ENCODE measurements at places on chromosomes 13 and 19.

DNA sequence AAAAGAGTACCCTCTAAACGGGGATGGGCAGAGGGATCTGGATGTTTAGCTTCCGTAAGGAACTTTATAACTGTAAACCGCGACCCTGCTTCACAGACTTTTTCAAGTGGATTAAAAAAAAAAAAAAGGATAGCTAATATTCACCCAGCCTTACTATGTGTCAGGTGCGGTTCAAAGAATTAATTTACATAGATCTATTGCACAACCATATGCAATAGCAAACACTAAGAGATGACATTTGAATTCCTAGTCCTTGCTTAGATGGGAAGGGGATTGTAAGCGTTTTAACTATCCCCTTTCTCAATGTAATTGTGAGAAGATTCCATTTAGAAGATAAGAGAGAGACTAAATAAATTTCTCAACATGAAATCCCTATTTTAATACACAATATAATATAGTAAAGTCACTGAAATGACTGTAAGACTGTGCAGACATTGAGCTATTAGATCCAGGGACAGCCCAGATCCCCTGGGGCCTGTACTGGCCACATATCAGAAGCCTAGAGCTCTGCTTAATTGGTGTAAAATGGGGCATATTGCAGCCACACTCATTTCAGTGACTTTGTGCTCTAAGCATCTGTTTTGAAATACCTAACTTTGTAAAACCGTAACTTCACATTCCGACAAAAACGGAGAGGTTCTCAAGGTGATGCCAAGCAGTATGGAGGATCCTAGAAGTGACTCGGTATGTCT, 13.6 kb downstream of the LATS2 start:
- no peak for DNase-seq

DNA sequence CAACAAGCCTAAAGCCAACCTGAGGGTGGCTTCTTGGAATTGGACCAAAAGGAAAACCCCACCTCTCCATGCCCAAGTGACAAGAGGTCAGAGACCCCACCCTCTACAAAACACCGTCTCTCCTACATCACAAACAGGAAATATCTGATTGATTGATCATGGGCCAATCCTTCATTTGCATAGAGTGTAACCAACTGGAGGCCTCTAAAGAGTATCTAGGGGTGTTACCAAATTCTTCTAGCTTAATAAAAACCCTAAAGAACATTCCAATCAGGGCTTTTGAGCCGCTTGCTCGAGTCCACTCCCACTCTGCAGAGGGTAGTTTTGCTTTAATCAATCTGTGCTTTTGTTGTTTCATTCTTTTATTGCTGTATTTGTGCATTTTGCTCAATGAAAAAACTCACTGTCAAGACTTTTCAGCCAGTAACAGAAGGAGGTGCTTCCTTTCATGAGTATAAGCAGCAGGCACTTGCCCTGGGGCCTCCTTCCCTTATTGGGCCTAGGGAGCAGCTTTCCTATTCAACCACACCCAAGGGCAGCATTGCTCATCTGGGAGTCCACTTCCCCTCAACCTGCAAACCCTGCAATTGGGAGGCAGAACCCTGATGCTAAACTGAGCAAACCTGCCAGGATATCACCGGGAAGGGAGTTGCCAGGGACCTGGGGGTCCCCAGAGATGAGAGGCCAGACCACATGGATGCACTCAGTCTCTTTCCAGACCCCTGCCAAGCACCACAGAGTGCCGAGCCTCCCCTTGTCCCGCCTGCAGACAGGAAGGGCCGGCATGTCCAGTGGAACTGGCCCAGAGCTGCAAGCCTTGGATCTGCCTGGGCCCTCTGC, 154.3 kb upstream of the VSTM2B start:
- no peak for DNase-seq

DNA sequence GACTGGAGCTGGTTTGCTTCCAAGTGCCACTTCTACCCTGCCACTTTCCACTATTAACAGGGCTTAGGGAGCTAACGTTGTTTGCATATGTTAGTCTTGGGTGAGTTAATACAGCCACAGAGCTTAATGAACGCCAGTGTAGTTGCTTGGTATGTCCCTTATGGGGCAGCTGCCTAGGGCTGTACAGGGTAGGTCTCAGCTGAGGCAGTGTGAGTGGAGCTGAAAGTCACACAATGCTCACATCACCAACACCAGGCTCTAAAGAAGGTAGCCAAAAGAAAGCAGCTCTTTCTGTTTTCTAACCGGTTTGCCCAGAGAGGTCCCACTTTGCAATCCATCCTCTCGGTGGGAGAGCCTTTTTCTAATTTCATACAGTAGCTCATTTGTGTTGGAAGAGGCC, 186.2 kb downstream of the RGCC start:
- no peak for DNase-seq

GRCh38 chr19:37217480-37217774, 587 bp upstream of the ZNF383 start:
- DNase-seq, result no peak

GRCh38 chr19:53467485-53468262, at the start of gene ZNF813:
Gene ZNF813 (plus strand): TSS chr19:53467733. CDS start chr19:53483823, 16,090 bp downstream.
- peak; percentile 92 for DNase-seq

GRCh38 chr19:37948362-37948761, 41.4 kb downstream of the SIPA1L3 start:
- DNase-seq, result peak; percentile 58

DNA sequence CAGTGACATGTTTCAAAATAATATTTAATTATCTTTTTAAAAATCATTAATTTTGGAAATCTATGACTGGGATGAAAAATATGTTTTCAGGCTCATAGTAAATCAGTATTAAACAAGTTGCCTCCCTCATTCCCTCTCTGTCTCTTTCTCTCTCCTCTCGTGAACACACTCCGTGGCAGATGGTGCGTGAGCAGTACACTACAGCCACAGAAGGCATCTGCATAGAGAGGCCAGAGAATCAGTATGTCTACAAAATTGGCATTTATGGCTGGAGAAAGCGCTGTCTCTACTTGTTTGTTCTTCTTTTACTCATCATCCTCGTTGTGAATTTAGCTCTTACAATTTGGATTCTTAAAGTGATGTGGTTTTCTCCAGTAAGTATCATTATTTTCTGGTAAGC, 22.7 kb downstream of the SGCG start:
- DNase-seq, result no peak

- peak; percentile 61 for DNase-seq
These were observed 1146.2 kb upstream of the SPRY2 start for GRCh38 chr13:81487151-81487550.

DNA sequence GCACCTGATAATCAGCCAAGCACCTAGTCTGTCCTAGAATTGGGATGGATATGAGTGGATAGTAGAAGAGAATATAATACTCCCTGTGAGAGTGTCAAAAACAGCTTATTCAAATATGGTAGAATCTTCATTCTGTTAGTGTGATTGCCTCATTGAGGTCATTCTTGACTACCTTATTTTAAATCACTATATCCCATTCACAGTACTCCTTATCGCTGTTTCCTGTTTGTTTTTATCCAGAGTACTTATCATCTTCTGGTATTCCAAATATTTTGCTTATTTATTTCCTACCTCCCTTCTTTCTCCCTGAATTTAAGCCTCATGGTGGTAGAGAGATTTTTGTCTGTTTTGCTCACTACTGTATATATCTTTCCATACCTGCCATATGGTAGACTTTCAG, 9.9 kb downstream of the NDFIP2 start:
- no peak for DNase-seq

GRCh38 chr13:21050288-21051197, 10.8 kb downstream of the LATS2 start:
- no peak for DNase-seq

- no peak for DNase-seq
These were observed 54.5 kb upstream of the RFXAP start for GRCh38 chr13:36764536-36764935.

- DNase-seq, result peak; percentile 20
These were observed 56.1 kb downstream of the KL start for GRCh38 chr13:33072282-33072681.

DNA sequence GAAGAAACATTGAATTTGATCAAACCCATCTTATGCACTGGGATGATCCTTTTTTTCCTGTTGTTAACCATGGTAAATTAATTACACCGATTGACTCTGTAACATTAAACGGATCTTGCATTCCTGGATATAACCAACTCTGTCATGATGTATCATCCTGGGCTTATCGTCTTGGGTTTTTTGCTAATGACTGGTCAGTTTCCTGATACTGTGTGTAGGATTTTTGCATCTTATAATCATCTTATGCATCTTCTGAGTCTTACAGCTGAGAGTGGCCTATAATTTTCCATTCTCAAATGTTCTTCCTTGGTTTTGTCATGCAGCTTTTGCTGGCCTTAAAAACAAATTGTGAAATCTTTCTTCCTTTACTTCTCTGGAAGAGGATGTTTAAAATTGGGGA, 12.8 kb downstream of the DCUN1D2 start:
- no peak for DNase-seq

DNA sequence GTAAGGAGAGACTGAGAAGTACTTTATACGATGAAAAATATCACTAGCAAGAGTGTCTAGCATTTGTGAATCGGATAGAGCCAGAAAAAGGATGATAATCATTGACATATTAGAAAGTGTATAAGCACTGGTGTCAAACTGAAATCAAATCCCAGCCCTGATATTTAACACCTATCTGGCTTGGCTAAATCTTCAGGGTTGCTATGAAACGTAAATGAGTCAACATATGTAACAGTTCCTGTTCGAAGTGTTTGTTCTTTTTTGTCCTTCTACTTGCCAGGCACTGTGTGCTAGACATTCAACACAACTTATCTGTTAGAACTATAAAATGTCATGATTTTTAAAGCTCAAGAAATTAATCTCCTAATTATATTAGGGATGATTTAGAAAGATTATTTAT, 40.8 kb downstream of the SERPINE3 start:
- DNase-seq, result peak; percentile 93

GRCh38 chr13:30927595-30927994, 4.9 kb upstream of the TEX26 start:
- DNase-seq, result no peak

DNA sequence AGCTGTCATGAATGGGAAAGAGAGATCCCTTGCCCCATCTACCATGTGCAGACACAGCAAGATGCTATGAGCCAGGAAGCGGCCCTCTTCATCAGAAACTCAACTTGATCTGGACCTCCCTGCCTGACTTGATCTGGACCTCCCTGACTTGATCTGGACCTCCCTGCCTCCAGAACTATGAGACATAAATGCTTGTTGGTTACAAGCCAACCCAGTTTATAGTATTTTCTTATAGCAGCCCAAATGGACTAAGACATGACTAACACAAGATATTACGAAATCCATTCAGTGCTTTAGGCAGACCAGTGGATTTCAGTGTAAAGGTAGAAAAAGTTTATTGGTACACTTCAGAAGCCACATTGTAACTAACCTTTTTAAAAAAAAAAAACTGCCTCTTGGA, 15.6 kb downstream of the PCID2 start:
- no peak for DNase-seq

DNA sequence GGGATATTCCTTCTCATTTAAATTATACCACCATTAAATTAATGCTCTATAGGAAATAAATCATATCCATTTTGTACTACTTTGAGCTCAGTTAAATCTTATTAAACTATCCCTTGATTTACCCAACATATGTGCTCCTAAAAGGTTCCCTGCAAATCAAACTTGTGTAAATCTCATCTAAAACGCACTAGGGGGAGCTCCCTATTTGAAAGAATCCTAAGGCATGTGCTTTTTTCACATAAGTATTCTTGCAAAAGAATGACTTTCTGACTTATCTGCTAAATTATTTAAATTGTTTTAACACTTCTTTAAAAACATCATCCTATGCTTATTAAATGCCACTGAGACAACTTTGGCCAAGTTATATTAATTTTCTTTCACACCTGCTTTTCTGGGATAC, 7.9 kb downstream of the INTS6 start:
- no peak for DNase-seq

GRCh38 chr19:22327321-22327720, 41.1 kb downstream of the ZNF729 start:
- no peak for DNase-seq

DNA sequence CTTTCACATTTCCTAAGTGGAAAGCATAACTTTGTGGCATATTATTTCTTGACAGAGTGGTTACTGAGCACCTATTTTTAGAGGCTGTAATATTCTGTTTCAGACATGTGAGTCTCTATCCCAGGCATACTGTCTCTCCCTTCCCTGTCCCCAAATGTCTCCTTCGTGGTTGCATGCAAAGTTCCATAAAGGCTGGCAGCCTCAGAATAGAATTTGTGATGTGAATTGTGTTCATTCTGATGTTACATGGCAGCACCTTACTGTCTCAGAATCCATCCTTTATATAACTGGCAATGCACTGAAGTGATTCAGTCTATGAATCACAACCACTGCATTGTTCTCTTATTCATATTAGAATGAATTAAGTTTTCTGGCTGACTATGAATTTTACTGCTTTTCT, 89.0 kb upstream of the SLC7A1 start:
- no peak for DNase-seq
